NCI-H187 treated with DMSO at 0.1 percent for 48 hours (cell line): ENCODE measurements at places on chromosomes 6 and 20.

GRCh38 chr6:137518386-137518983 lies 24.3 kb upstream of the OLIG3 start:
- no peak for DNase-seq

GRCh38 chr20:2022163-2022562 lies 28.3 kb upstream of the PDYN start:
- no peak for DNase-seq

DNA sequence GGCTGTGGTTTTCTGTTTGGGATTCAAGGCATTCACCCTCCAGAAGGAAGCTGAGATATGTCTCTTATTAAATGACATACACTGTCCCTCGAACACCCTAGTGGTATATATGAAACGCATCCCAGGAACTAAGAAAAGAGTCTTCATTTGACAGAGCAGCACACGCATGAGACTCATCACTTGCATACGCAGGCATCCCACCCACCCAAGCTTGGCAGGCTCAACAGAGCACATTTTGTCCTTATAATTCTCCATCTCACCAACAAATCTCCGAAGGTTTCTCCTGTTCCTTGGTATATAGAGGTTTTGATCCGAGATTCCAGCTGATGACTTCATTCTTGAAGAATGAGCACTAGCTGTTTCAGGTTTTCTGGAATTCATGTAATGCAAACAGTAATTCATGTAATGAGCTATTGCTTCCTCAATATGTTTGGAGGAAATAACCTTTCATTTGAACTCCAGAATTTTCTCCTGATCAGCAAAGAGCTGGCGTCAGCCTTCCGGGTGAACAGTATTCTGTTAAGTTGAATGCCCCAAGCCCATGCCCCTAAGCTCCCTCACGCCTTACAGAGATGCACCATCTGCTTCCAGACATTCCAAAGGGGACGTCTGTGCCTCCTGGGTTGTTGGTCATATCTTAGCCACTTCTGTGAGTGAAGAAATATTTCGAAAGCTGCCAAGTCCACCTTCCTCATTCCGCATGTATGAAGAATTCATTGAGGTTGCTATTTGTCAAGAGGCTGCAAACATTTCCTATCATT lies 66.0 kb upstream of the CDH4 start:
- no peak for DNase-seq

DNA sequence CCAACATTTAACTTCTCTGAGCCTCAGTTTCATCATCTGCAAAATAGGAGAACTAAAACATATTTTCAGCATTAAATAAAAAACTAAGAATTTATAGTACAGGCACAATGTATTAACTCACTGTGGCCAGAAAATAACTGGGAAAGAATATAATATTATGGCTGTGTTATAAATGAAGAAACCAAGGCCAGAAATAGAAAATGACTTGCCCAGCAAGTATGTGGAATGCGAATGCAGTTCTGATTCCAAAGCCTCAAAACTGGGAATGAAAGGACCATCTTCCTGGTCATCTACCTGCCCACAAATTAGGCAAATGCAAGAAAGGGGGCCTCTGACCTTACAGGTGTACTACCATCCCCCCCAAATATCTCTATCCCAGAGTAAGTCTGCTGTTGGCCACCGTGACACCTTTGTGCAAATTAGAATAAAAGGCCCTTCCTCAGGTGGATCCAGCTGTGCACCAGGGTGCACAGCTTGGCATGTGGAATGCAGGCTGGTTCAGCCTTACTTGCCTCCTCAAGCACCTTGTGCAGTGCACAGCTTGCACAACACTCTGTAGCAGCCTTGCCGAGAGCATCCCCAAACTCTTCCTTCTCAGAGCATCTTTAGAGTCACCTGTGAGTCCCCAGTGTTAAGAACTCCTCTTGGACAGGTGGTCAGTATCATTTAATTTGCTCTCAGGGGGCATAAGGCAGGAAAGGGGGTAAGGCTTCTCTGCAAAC lies 4.4 kb downstream of the SLC13A3 start:
- DNase-seq, result no peak

DNA sequence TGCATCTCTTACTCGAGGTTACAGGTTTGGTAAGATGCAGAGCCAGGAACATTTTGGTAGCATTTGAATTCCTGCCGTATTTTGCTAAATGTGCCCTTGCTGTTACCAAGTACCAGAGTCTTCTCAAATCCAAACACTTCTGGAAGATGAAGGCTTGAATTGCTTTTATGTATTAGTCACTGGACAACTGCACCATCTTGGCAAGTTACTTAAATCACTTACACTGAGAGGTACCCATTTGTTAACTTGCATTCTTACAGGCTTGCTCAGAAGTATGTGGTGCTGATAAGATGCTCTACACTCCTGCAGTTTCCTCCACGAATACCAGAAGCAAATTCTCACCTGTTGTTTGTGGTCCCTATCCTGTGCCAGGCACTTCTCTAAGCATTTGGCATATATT lies 12.7 kb downstream of the IL22RA2 start:
- DNase-seq, result no peak

GRCh38 chr20:46137816-46138215 lies 19.7 kb downstream of the CD40 start:
- peak; percentile 33 for DNase-seq

- DNase-seq, result no peak
Measured at GRCh38 chr20:44914924-44915323, 5.1 kb downstream of the PABPC1L start.

DNA sequence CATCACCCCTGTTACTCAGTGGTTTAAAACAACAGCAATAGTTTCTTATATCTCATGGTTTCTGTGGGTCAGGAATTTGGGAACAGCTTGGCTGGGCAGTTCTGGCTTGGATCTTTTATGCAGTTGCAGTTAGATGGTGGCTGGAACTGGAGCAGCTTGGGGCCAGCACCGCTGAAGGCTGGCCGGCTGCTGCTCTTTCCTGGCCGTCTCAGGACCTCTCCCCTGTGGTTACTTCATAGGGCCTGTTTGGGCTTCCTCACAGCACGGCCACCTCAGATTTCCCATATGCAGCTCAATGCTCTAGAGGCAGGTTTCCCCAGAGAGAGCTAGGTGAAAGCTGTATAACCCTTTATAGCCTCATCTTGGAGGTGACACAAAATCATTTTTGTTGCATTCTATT lies 15.6 kb downstream of the PKIG start:
- DNase-seq, result no peak

DNA sequence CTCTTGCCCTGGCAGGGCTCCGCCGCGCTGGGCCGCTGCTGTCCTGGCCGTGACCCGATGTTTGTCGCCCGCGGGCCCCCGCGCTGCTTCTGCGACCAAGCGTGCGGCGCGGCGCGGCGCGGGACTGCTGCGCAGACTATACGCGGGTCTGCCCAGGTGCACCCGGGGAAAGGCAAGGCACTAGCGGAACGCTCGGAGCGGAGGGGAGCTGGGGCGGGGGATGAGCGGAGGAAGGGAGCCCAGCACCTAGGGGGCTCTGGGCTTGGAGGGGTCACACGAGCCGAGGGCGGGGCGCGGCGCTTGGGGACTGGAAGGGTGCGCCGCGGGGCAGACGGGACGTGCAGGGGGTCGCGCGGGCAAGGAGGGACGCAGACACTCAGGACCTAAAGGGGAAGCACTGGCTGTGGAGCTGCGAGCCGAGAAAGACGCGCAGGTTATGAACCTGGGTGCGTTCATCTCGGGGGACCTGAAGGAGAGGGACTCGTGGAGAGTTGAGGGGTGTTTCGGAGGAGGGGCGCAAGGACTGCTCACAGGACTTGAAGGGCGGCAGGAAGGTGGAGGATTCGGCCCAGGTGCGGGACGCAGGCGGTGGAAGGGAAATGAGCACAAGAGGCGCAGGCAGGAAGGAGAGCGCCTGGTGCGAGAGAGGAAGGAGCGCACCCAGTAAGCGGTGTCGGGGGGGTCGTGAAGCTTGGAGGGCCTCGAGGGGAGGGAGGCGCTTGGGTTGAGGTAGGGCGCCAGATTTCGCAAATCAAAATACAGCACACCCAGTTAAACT lies 40.8 kb upstream of the ZNFX1 start:
- DNase-seq, result no peak

DNA sequence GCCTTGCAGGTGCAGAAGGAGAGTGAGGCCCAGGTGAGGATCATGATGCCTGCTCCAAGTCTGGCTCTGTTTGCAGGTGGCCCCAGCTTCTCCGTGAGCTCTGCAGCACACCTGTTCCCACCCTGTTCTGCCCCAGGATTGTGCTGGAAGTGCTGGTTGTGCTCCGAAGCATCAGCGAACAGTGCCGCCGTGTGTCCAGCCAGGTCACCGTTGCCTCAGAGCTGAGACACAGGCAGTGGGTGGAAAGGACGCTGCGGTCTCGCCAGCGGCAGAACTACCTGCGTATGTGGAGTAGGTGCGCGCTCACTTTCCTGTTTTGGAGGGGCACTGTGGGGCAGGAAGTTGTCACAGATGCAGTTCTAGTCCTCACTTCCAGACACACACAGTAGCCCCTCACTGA lies 25.0 kb downstream of the ERMARD start:
- DNase-seq, result no peak

DNA sequence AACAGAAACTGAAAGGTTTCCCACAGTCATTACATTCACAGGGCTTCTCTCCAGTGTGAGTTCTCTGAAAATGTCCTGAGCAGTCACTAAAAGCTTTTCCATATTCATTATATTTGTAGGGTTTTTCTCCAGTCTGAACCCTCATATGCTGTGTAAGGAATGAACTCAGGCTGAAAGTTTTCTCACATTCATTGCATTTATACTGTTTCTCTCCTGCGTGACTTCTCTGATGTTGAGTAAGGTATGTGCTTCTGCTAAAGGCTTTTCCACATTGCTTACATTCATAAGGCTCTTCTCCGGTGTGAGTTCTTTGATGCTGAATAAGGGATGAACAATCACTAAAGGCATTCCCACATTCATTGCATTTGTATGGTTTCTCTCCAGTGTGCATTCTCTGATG lies 29.8 kb upstream of the ZNF391 start:
- DNase-seq, result no peak

GRCh38 chr6:148711833-148712654 lies 34.8 kb upstream of the UST start:
- DNase-seq, result no peak

DNA sequence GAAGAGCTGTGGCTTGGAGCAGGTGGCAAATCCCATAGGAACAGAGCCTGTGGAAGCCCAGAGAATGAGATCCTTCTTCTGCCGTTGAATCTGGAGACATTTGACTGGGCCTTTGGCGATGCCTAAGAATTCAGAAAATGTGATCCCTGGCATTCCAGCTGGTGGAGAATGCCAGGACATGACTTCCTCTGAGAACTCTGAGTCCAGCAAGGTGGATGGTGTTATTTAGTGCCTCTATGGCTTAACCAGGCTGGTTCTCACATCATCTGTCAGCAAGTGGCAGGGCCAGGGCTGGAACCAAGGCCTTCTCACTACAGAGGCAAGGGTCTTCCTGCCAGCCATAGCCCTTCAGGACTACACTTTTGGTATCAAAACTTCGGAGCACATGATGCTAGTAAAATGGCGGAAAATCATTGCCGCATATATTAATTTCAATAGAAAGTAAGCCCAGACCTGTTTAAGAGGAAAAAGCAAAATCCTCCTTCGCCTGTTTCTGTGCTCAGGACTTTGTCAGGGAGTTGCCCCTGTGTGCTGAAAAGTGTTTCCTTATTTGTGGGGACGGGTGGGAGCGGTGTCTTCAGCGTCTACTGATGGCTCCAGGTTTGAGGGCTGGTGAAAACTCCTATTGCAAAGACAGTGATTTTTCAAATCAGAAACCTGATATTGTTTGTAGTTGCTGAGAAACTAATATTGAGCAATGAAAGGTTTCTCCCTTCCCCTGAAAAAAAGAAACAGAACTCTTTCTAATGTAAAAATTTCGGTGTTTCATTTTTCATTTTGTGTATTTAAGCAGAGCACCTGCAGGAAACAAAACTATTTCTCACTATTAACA lies 23.9 kb downstream of the DUSP22 start:
- DNase-seq, result no peak

- DNase-seq, result no peak
Measured at GRCh38 chr20:17507032-17507431, 24.1 kb downstream of the BFSP1 start.

DNA sequence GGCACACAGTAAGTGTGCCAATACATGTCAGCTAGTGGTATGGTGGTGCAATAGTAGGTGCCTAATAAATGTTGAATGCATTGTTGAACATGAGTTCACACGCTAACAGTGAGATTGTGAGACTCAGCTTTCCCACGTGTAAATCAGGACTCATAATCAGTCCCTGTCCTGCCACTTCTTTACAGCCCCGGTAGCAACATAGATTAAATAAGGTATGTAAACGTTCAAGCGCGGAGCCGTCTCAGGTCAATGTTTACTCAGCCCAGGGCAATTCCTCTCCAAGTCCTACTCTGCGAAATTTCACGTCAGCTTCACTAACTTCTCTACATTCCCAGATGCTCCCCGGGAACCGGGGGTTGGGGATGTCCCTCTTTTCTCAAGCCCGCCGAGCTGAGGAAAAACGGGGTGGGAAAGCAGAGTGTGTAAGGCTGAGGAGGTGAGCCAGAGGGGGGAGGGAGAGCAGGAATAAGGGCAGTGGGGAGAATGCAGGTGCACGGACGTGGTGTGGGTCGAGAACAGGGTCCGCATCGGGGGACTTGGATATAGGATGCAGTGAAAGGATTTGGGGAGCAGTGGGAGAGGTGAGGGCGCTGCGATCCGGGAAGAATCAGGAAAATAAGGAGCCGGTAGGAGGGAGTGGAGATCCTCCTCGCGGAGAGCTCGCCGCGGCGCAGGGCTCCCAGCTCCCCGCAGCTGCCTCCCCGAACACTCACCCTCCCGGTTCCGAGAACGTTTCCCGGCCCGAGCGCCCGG lies 544 bp upstream of the TP53INP2 start:
- no peak for DNase-seq

DNA sequence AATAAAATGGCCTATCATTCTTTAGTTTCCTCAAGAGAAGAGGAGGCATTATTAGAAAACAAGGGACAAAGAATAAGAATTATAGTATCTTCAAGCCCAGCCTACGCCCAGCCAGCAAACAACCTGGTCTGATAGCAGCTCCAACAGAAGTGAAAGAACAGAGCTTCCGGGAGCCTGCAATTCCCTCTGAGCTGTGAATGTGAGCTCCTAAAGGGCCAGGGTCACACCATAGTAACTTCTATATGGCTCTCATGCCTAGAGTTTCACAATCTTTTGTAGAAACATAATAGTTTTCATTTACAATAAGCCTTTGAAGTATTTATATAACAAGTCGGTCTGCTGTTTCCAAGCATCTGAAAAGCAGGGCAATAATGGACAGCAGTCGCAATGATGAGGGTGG lies 116.5 kb downstream of the SMLR1 start:
- DNase-seq, result no peak

- DNase-seq, result no peak
Measured at GRCh38 chr6:67825201-67825895, 809.7 kb upstream of the ADGRB3 start.

DNA sequence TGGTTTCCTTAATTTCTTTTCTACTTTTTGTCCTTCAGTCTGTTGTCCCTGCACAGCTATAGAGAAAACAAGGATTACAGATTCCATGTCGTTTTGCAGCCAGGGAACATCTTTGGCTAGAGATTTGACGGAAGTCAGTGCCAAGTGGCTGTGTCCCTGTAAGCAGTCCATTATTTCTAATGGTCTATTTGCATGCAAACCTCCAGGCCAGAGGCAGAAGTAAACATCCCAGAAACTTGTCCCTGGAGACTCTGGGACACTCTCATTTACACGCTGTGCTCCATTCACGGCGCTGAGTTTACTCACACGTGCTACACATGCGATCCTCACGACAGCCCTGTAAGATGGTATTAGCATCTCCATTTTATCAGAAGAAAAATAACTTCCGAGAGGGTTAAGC lies 355.5 kb downstream of the PRKN start:
- no peak for DNase-seq

GRCh38 chr6:43749461-43749860 lies 20.6 kb upstream of the VEGFA start:
- no peak for DNase-seq

GRCh38 chr6:19804205-19805128 lies 32.7 kb upstream of the ID4 start:
- DNase-seq, result peak; percentile 69
